ENCODE measurements at places on chromosomes 4 and X. TPM values are rescaled to one million over a fixed set of nuclear protein-coding genes. Genes with fewer than 3 reads are reported as not detected.

Gene CDX4
- total RNA-seq: not detected

GRCh38 chrX:115362334-115363095, 73.0 kb downstream of the LUZP4 start:
- H3K27ac ChIP-seq: no peak overlapping the region
- H3K4me3 ChIP-seq: no peak overlapping the region
- H3K36me3 ChIP-seq: no peaks in the 10 kb centered on the region
- H3K27me3 ChIP-seq: peaks cover 12% of the 10 kb centered on the region
- no peaks in the 10 kb centered on the region for H3K4me1 ChIP-seq
- peak; percentile 2 for DNase-seq

DNA sequence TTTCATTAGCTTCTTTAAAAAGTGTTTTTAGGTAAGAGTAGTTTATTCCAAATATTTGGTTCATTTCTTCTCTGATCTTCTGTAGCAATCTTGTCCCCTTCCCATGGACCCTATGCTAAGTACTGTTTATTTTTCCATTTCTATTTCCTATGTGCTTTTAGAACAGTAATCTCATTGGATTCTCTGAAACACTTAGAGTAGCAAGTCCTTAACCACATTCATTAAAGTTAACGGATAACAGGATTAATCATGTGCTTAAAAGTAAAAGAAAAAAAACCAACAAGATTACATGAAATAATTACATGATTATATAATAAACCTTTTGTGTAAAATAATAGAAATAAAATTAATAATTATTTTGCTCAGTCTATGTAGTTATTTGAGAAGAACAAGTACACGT, 929.7 kb downstream of the C4orf33 start:
- H3K27ac ChIP-seq: no peak overlapping the region
- no peak overlapping the region for H3K4me3 ChIP-seq

- no peak for DNase-seq
- H3K4me1 ChIP-seq: no peaks in the 10 kb centered on the region
- no peaks in the 10 kb centered on the region for H3K27me3 ChIP-seq
- no peak overlapping the region for H3K27ac ChIP-seq
- H3K36me3 ChIP-seq: no peaks in the 10 kb centered on the region
Measured at GRCh38 chr4:62482355-62482754, 1282.2 kb downstream of the ADGRL3 start.

DNA sequence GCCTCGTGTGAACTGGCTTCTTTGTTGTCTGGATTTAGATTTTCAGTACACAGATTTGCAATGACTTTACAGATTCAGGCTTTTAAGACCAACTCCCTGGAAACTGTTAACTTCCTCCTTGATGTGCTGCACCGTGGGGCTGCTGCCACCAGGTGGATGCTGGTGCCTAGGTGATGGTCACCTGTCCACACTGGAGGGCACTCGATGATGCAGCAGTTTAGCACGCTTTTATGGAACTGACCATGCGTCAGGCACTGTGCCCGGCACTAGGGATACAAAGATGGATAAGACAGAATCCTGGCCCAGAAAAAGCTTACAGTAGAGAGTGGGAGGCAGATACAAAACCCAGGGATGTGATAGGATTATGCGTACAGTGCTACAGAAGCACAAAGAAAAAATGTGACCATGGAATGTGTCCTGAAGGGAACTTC, 180.7 kb downstream of the CEP135 start:
- no peak overlapping the region for H3K27ac ChIP-seq
- peaks cover 10% of the 10 kb centered on the region for H3K27me3 ChIP-seq
- no peak overlapping the region for H3K4me3 ChIP-seq
- no peaks in the 10 kb centered on the region for H3K4me1 ChIP-seq
- H3K36me3 ChIP-seq: no peaks in the 10 kb centered on the region
